ENCODE measurements at places on chromosomes 12 and 14.

DNA sequence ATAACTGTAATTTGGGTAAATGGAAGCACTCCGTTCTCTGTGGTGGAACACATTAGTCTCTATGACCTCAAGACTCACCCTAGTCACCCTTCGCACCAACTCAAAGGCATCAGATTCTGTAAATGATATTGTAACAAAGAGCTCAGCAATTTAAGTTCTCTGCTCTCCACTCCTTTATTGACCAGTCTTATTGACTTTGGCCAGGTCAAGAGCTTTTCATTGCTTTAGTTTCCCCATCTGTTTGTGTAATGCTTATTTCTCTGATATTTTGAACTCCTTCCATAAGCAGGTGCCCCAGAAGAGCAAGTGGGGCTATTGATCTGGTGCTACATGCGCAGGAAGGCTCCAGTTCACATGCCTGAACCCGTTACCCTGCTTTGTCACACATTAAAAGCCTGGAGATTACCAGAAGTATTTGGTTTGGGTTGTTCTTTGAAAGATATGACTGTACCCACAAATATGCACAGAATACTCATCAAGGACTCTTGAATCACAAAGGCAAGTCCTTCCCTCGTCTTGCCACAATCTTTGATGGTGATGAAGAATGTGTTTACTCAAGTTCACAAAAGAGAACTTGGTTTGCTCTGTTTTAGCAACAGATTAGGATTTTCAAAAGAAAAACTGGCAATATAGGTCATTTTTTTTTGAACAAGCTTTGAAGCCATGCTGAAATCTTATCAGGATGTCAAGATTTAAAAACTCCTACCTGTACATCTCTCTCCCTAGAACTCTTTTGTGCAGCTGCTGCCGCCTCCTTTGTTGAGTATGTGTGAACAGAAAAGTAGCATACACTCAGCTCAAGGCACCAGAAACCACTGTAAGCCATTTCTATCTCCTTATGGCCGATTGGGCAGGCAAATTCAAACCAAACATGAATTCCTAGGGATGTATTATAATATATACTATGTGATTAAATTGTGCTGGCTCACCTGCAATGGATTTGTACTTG, 193.9 kb downstream of the BCAT1 start:
- no peak for DNase-seq

DNA sequence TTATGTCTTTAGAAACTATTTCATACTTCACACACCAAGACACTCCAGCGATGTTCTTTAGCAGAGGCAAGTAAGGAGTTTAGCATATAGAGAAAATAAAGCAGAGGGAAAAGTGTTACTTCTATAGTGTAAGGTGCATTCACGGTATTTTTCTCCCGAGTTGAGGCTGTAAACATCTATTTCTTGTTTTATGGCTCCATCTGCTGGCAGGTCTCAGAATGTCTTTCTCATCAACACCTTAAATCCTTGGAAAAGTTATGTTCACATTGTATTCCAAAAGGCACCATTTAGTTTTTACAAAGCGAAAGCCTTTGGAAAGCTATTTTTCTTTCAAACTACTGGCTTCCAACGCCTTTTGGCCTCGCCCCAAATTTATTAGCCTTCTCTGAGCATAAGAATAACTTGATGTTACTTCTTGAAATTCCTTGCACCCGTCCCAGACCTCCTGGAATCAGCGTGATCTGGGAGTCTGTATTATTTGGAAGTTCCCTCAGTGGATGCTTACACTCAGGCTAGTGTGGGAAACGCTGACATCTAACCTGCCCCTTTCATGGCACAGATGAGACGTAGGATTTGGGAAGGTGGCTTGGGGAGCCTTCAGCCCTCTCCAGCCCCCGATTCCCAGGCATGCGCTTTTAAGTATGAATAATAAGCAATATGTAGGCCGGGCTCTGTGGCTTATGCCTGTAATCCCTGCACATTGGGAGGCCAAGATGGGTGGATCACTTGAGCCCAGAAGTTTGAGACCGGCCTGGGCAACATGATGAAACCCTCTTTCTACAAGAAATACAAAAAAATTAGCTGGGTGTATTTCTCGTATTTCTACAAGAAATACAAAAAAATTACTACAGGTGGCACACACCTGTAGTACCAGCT, 1.9 kb upstream of the PIWIL1 start:
- DNase-seq = no peak

GRCh38 chr12:254039-254438, 8.6 kb downstream of the SLC6A13 start:
- no peak for DNase-seq

GRCh38 chr12:99914206-99914605, 70.5 kb downstream of the ANKS1B start:
- no peak for DNase-seq

- DNase-seq = no peak
These were observed 20.3 kb downstream of the PRICKLE1 start for GRCh38 chr12:42568952-42569915.

DNA sequence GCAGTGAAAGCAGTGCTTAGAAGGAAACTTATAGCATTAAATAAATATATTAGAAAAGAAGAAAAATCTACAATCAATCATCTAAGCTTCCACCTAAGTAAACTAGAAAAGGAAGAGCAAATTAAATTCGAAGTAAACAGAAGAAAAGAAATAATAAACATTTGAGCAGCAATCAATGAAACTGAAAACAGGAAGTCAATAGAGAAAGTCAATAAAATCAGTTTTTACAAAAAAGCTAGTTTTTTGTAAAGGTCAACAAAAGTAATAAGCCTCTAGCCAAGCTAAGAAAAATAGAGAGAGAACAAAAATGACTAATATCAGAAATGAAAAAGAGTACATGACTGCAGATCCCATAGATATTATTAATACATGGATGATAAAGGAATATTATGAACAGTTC, 34.2 kb upstream of the KTN1 start:
- no peak for DNase-seq

DNA sequence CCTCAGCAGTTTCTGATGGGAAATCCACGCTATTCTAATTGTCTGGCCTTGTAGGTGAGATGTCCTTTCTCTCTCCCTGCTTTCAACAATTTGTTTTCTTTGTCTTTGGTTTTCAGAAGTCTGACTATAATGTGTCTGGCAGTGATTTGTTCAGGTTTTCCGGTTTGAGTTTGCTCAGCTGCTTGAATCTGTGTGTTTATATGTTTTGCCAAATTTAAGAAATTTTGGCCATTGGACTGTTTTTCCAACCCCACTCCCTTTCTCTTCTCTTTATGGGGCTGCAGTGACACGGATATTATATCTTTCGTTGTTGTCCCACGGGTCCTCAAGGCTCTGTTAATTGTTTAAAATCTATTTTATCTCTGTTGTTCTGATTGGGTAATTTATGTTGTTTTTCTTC, 105.0 kb downstream of the ADGRD1 start:
- no peak for DNase-seq

- no peak for DNase-seq
These were observed 81.1 kb downstream of the EML1 start for GRCh38 chr14:99874306-99874705.

DNA sequence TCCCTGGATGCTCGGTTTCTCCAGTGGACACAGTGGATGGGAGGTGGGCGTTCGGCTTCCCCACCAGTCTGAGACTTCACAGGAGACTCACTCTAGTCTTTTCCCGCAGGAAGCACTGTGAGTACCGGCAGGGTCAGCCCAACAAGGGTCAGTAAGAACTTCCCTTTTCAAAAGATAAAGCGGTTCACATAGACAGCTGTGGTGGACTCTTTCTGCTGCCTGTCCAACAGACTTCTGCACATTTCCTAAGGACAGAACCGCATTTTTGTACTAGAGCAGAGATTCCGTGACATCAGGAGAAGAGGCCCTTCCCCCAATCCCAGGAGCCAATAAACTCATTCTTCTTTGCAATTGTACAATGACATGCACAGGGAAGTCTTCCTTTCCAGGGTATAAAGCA, 10.4 kb downstream of the LTBR start:
- DNase-seq = no peak

- no peak for DNase-seq
These were observed 15.7 kb downstream of the CHPT1 start for GRCh38 chr12:101713059-101713682.

DNA sequence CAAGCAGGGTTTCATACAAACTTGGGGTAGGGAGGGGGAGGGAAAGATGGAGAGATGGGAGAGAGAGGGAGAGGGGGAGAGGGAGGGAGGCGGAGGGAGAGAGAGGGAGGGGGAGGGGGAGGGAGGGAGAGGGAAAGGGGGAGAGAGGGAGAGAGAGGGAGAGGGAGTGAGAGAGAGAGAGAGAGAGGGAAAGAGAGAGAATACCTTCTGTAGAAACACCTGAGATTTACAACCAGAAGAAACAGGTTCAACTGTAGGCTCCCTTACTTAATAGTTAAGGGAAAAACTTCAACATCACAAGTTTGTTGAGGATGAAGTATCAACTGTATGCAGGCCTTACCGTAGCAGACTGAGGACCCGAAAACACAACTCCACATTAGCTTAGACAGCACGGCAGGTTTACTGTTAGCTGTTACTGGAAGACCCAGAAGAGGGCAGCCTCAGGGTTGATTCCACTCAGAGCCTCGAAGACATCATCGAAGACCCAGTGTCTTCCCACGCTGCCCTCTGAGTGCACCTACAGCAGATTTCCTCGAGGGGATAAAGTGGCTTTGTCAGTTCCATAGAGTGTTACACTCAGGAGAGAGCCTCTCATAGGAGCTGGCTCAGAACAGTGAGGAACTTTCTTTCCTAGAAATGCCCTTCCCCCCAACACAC, 72.4 kb downstream of the NT5DC3 start:
- no peak for DNase-seq

GRCh38 chr14:67396381-67396970, 15.5 kb downstream of the PLEK2 start:
- no peak for DNase-seq

DNA sequence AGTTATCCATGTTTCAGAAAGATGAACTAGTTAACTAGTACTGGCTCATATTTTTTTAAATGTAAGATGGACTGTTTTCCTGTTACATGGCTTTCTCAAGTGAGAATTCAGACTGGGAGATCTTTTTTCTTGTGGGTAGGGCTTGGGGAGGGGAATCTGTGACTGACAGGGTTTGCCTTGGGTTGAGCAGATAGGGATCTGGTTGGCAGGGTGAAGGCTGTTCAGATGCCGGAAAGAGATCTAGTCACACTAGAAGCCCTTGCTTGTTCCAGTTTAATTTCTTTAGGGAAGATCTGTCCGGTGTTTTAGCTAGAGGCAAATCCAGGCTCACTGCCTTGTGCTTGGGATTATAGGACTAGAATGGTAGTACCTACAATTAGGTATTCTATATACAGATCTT, 63.2 kb downstream of the FBXO33 start:
- no peak for DNase-seq

DNA sequence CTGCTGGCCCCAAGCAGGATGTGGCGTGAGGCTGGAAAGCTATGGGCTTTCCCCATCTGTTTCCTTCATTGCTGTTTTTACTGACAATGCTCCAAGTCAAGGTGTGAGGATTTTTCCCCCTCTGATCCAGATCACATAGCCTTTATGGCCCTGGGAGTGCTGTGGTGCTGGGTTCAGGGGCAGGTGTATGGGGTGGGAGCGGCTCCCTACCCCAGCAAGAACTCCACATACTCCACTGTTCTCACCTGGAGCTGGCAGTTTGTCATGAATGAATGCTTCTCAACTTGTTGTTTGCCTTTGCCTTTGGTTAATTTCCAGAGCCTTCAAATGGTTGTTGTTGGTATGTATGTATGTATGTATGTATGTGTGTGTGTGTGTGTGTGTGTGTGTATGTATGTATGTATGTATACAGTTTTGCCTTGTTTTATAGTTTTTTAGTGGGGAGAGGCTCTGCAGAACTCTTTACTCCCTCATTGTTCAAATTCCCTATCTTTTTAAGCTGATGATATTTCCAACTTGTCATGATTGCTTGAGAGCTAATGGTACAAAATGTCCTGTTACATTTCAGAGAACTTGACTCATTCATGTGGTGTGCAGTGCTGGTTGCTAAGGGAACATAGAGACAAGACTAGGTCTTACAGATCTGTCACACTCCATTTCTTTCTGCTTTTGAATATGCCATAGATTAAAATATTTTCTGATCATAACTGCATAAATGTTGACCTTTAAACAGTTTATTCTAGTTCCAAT, 36.6 kb upstream of the ASPG start:
- DNase-seq = no peak

- DNase-seq = no peak
These were observed 14.6 kb downstream of the PCNX4 start for GRCh38 chr14:60106339-60106738.

- DNase-seq = no peak
These were observed 59.8 kb downstream of the HECTD4 start for GRCh38 chr12:112322441-112322840.

- DNase-seq = no peak
These were observed 51.8 kb downstream of the ZFYVE21 start for GRCh38 chr14:103767336-103767894.

DNA sequence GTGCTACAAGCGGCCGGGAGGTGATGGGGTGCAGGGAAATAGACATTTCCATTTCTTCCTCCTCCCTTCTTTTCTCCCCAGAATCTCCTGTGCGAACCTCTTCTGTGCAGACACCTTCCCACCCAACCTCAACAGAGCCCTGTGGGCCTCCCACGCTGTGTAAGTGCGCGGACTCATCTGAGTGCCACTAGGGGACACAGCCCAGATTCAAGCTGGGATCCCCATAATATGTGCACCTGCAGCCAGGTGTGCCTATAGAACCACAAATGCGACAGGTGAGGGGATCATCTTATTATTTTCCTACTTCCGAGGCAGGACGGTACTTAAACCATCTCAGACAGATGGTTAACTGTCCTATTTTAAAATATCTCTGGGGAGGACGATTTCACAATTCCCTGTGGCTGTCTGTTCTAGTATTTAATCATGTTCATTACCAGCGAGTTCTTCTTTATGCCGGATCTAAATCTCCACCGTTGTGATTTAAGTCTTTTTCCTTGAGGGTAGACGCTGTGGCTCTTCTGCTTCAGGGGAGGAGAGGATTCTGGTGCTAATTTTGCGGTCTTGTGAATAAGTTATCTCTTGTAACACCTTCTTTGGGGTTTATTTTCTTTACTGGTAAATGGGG, 17.2 kb upstream of the CACNA1C start:
- no peak for DNase-seq

Measured in activated naive CD4-positive, alpha-beta T cell treated with anti-CD3 and anti-CD28 coated beads, Interleukin-2, amount 50 U/mL, for 16 hours (primary cell).